ENCODE measurements at places on chromosomes 3 and 15.

GRCh38 chr15:29822684-29823459 is 604 bp upstream of the TJP1 start:
- peak; percentile 86 for DNase-seq

DNA sequence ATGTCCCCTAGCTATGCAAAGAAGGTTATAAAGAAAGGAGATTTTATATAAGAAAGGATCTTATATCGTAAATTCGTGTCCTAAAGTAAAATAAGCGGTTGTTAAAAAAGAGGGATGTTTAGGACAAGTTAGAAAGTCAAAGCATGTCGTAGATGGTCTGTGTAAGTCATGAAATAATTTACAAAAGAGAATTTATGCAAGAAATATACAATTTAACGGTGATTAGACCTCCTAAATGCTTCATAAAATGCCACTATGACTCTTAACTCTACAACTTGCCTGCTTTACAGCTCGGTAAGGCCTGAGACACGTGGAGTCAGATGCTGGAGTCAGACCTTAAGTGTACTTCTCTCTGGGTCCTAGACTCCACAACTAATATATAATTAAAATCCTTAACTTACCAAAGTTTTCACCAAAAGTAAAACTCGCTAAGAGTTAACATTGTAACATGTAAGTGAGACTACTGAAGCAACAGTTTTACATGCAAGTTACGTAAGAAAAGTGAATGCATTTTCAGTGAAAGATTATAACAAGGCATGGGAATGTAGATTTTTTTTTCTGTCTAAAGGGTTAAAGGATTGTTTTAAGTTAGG is 13.3 kb upstream of the SRPRB start:
- DNase-seq = peak; percentile 9

- DNase-seq = no peak
Observed at GRCh38 chr15:87731630-87732029, 524.9 kb downstream of the NTRK3 start.

DNA sequence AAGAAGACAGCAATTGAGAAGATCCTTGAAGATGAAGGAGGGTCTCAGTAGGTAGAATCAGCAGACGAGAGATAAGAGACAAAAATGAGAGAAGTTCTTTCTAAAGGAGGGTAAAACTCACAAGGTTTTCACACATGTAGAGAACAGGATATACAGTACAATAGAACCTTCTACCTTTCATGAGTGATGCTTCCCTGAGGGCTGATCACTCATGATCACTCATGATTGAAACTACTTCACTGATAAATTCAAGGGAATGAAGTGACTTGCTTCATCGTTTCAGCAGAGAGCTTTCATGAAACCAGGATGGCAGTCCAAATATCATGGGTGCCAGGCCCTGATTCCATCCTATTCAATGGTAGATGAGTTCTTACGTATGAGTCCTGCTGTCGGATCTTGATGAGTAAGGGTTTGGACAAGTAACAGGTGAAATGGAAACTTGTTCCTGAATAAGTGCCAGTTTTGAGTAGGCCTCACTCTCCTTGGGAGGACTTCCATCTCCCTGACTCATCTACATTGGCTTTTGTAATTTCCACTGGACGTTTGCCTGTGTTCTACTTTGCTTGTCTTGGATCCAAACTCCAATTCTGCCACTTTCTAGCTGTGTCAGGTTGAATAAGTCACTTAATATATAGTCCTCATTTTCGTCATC is 9.6 kb upstream of the CLDN16 start:
- no peak for DNase-seq

DNA sequence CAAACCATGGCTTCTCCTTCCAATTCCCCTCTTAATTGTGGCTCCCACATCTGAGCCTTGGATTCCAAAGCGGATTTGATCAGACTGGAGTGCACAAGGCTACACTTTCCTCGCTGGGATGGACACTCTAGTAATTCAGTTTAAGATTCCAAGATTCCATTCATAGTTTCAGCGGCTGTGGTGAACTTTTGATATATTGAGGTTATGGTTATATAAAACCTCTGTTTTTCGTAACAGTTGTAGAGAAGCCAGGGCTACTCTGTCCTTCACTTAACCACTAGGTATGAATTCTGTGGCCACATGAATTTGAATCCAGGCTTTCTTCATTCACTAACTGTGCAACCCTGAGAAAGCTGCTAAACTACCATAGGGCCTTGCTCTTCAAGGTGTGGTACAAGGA is 67.9 kb upstream of the KY start:
- DNase-seq = peak; percentile 23

GRCh38 chr3:173826901-173827609 is 429.5 kb downstream of the NLGN1 start:
- DNase-seq = peak; percentile 28

GRCh38 chr3:24793896-24794295 is 299.2 kb upstream of the THRB start:
- no peak for DNase-seq

- peak; percentile 72 for DNase-seq
Observed at GRCh38 chr15:45442507-45443135, 64.3 kb upstream of the GATM start.

- DNase-seq = no peak
Observed at GRCh38 chr3:100221159-100221558, 39.6 kb upstream of the TBC1D23 start.

GRCh38 chr3:12356175-12356574 is 67.3 kb downstream of the PPARG start:
- DNase-seq = no peak

GRCh38 chr3:178284181-178284580 is 252.1 kb upstream of the KCNMB2 start:
- DNase-seq = no peak

DNA sequence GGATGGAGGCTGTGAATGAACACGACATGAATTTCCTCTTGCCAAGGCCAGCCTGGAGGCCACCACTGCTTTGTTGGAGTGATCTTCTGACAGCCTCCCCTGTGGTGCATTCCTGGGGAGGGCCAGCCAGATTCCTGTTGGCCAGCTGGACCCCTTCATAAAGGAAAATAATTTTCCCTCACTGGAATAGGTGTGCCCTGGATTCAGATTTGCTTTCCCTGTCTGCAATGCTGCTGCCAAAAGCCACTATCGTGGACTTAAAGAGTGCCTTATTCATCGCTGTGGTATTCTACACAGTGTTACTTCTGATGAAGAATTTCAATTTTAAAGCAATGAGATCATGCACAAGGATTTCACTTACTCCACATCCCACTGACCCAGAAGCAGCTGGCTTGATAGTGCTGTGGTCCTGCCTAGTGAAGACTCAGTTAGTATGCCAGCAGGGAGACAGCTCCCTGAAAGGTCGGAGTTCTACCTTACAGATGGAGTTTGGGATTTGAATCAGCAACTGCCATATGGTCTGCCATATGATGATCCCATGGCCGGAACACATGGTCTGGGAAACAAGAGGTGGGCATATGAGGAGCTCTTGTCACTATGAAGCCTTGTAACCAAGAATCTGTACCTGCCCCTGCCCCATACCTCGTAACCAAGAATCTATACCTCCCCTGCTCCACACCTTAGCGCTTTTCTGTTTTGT is 145.2 kb downstream of the KLF13 start:
- peak; percentile 97 for DNase-seq

- no peak for DNase-seq
Observed at GRCh38 chr3:170766253-170766652, 103.7 kb downstream of the RPL22L1 start.

GRCh38 chr3:10495003-10495402 is 10.4 kb downstream of the ATP2B2 start:
- peak; percentile 28 for DNase-seq

GRCh38 chr3:50230794-50231125 is 5.2 kb upstream of the GNAI2 start:
- no peak for DNase-seq

- no peak for DNase-seq
Observed at GRCh38 chr15:74182131-74182530, 8.6 kb downstream of the ISLR start.

DNA sequence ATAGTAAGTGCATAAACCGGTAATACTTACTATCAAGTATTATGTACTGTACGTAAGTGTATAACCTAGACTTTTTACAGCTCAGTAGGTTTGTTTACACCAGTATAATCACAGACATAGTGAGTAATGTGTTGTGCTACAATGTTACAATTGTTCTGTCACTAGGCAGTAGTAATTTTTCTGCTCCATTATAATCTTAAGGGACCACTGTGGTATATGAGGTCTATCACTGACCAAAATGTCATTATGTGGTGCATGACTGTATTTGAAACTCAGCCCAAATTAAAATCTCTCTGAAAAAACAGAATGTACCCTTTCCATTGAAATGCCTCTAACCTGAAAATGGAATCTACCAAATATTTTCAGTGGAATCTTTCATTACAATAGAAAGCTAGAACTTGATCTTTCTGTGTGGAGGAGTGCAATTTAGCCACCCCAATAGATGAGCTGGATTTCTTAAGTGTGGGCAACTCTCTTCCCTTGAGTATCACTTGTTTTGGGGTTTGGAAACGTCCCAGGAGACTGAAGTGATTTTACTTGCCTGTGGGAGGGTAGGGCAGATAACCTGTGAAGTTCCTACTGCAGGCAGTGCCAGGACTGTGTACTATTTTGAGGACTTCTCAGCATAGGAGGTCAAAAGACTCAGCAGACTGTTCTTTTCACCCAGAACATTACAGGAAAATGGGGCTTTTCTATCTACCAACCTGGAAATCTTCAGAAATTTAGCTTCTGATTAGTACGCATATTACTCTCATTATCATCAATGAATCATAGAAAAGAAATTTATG is 50.9 kb downstream of the FAM98B start:
- DNase-seq = no peak

DNA sequence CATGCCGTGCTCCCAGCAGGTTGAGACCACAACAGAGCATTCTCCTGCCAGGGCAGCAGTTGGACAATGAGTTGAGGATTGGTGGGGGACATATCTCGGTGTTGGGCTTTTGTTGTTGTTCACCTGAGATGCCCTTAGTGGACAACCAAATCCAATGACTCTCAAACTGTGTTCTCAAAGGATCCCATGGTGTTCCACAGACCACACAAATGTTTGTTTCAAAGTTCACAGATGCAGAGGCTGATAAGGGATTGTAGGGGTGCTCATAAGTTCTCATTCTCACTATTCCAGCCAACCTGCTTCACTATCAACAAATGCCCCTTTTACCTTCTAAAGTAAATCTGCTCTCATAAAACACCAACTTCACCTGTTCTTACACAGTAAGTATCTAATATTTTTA is 159.9 kb downstream of the OSBPL10 start:
- DNase-seq = no peak

DNA sequence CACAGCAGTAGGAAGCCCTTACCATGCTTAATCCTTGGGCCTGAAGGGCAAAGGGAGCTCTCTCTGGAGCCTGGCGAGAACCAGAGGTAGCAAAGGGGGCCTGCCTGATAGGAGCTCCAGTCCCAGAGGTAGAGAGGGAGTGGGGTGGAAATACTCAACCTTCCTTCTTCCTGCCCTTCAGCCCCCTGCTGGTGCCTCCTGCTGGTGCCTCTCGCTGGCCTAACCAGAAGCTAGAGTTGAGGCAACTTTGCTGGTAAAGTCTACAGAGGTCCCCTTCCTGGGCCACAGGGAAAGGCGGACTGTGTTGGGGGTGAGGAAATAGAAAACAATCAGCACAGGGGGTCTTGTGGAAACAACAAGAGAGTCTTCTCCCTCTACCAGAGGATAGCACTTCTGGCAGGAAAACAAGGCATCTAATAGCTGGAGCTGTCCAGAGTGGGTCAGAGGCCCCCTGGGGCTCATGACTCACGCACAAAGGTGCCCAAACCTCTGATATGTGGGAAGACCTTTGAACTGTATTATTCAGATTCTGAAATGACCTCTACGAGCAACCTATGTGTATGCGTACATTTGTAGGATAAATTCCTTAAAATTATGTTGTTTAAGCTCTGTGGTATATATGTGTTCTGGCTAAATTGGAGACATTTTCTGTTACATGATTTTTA is 133.9 kb downstream of the LRRC28 start:
- DNase-seq = no peak

- DNase-seq = peak; percentile 30
Observed at GRCh38 chr3:131072845-131073244, 46.2 kb downstream of the NEK11 start.

GRCh38 chr3:69376731-69377130 is 9.2 kb downstream of the FRMD4B start:
- DNase-seq = peak; percentile 55

DNA sequence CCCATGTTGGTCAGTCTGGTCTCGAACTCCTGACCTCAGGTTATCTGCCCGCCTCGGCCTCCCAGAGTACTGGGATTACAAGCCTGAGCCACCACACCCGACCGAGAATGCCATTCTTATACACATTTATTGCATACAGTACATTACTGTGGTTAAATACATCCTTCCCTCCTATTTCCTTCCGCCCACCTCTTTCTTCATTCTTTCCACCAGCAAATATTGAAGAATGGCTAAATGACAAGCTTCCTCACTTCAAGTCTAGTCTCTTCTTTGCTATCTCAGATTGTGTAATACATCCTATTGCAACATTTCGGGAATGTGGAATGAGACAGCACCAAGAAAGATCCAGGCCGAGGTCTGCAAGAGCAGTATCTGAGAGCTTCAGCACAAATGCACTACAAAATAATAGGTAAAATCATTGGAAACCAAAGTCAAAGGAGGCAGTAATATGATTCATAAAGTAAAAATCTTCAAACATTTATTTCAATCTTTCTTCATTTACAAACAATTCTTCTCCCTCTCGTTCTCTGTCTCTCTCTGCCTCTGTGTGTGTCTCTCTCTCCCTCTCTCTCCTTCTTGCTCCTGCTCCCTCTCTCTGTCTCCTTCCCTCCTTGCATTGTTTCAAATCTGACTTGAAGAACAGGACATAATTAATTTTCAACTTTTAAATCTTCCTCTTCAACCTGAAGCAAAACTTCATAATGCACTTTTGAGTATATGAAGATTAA is 94.7 kb upstream of the TGFBR2 start:
- peak; percentile 91 for DNase-seq

- no peak for DNase-seq
Observed at GRCh38 chr3:108487439-108487838, 23.0 kb downstream of the MYH15 start.

DNA sequence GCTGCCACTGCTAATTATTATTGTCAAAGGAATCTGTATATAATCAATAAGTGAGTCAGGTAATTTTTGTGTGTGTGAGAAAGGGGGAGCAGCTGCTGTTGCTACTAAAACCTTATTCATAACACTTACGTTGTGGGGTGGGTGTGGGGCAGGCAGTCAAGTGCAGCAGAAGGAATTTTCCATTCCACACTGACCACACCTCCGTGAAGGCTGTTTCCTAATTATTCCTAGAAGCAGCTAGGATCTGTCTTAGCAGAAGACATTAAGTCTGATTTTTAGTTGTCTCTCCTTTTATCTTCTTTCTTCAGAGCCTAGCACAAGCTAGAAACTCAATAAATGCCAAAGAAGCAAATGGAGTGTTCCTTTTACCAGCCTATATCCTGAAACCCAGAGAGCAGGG is 4.0 kb upstream of the U2SURP start:
- DNase-seq = no peak

GRCh38 chr3:141410846-141411245 is 42.5 kb downstream of the ZBTB38 start:
- no peak for DNase-seq

DNA sequence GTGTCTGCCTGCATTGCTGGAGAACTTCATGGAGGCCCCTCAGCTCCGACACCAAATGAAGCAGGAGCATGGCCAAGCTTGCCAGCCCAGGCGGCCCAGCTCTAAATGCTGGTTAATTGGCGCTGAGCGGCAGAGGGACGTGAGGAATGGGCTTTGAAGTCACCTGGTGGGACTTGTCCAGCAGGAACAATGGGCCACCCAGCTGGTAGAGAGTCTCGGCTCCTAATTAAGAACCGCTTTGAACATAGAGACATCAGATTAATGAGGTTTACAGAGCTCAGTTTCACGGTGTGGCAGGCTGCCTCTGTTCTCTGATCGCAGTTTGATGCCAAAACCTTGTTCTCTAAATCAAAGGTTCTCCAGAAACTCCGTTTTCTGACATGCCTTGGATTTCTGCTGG is 77.5 kb upstream of the LINGO1 start:
- no peak for DNase-seq

- DNase-seq = no peak
Observed at GRCh38 chr3:17765819-17766472, 23.5 kb upstream of the TBC1D5 start.
